K562 (cell line): ENCODE measurements at places on chromosomes 5 and 9.

DNA sequence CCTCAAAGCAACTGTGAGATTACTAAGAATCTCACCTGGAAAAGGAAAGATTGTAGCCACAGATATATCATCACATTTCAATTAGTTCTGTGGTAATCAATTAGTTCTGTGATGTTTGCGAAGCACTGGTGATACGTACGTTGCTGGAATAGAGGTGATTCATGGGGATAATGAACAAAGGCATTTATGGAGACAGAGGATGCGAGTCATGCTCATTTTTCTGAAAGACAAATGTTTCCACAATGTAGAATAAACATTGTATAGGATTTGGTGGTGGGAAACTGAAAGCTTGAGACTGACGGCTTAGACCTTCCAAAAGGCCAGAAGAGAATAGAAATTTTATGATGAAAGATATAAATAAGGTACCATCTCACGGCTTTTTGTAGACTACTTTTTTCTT, 507.3 kb upstream of the TYRP1 start:
- H3K27ac ChIP-seq: no peak overlapping the region
- no peak for DNase-seq
- no peaks in the 10 kb centered on the region for H3K27me3 ChIP-seq
- no peaks in the 10 kb centered on the region for H3K36me3 ChIP-seq
- H3K4me3 ChIP-seq: no peak overlapping the region

- H3K27me3 ChIP-seq: peaks cover 9% of the 10 kb centered on the region; the same call in 1 of the 2 replicates
- H3K27ac ChIP-seq: no peak overlapping the region
- peak; percentile 58 for DNase-seq
Measured at GRCh38 chr9:124133727-124134126, 122.2 kb downstream of the LHX2 start.

DNA sequence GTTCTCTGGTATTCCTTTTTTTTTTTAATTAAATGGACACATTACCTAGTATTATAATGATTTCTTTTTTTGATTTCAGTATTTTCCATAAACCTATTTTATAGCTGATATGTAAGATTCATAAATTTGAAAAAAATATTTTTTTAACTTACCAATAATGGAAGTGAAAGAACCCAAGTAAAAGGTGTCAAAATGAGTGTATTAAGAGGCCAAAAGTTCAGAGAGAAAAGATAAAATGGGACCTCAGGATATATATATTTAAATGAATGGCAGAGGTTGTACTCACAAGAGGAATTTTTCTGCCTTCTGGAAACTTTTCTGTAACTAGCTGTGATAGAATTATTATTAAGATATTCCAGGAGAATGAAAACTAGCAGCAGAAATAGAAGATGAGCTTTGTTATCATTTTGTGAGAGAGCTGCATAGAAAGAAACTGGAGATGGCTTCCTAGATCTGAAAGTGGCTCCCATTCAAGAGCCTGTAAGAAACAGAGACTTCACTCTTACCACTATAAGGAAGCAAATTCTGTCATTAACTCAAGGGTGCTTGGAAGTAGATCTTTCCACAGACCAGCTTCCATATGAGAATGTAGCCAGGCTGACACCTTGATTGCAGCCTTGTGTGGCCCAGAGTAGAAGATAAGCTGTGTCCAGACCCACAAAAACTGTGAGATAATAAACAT, 91.7 kb downstream of the MRPS30 start:
- H3K4me3 ChIP-seq: no peak overlapping the region
- H3K36me3 ChIP-seq: no peaks in the 10 kb centered on the region
- no peaks in the 10 kb centered on the region for H3K27me3 ChIP-seq
- no peak overlapping the region for H3K27ac ChIP-seq
- no peaks in the 10 kb centered on the region for H3K4me1 ChIP-seq
- no peak for DNase-seq

DNA sequence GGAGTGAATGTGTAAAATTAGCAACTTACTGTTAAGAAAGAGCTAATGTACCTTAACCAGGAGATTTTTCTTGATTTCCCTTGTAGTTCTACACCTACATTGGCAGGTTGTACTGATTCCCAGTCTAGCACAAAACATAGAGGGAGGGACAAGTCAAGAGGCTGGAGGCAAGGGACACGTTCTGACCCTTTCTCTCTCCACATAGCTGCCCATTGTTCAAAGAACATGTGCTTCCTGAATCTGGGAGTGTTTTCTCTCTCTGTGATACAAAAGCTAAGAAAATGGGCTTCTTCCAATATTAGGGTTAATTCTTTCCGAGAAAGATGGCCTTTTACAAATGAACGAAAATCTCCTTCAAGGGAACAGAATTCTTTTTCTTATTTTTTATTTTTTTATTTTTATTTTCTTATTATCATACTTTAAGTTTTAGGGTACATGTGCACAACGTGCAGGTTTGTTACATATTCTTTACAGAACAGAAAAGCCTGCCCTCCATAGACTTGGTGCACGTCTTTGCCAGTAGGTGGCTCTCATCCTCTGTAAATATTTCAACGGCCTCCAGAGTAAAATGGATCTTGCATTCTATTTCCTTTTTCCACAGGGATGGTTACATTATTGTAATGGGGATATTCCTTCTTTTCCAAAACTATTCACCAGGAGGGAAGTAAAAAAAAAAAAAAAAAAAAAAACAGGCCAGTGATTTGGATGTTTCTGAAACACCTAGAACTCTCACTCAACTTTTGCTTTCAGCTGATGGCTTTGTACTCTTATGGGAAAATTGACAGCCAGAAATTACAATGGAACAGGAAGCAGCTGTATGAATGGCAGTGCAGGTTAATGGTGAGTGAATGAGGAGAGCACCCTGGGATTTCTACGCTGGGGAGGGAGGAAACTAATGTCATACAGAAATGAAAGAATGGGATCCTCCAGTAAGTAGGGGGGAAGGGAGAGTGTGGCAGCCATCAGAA, 13.1 kb upstream of the IFNA5 start:
- no peaks in the 10 kb centered on the region for H3K27me3 ChIP-seq
- no peak for DNase-seq
- H3K4me3 ChIP-seq: no peak overlapping the region
- H3K36me3 ChIP-seq: no peaks in the 10 kb centered on the region
- no peak overlapping the region for H3K27ac ChIP-seq

DNA sequence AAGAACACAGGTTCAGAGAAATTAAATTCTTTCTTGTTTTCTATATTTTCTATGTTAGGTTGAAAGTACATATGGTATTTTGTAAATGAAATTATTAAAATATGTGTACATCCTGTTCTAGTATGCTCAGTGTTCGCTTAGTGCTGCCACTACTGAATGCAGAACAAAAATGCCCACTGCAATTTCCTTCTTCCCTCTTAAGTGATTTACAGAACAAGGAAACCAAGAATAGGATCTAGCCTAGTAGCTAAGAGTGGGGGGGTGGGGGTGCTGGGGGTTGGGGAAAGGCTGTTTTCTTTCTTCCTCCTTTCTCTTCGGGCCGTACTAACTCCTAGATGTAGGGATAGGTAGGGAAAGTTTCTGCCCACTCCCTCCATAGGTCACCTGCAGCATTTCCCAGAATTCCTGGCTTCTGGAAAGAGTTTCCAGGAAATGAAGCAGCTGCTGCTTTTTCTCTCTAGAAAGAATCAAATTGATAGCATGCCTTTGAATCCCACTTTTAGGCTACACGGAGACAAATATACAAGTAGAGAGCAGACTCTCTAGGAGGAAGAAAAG, 15.7 kb downstream of the SPATA9 start:
- DNase-seq: peak; percentile 42
- H3K27me3 ChIP-seq: no peaks in the 10 kb centered on the region
- peaks cover 26% of the 10 kb centered on the region for H3K4me1 ChIP-seq
- H3K36me3 ChIP-seq: no peaks in the 10 kb centered on the region; the same call in 2 of the 3 replicates
- 0 out of 3 replicates have a peak overlapping the region, but pooled peaks have one; percentile 24 for H3K27ac ChIP-seq
